ENCODE measurements at places on chromosomes 3 and 15. TPM values are rescaled to one million over a fixed set of nuclear protein-coding genes. Genes with fewer than 3 reads are reported as not detected.

The CEMIP gene
- not detected for total RNA-seq

The GNAT1 gene
- not detected for total RNA-seq

The NR2E3 gene
- not detected for total RNA-seq

The GOLGA8M gene
- total RNA-seq: 0.12 TPM

The LDHAL6B gene
- not detected for total RNA-seq

The FAM3D gene
- not detected for total RNA-seq

The CCDC9B gene
- total RNA-seq: 2.2 TPM

The CPLX3 gene
- total RNA-seq: not detected

The CAMKV gene
- total RNA-seq: 0.86 TPM

GRCh38 chr3:106814231-106814630 is 563.0 kb upstream of the CCDC54 start:
- DNase-seq: no peak

DNA sequence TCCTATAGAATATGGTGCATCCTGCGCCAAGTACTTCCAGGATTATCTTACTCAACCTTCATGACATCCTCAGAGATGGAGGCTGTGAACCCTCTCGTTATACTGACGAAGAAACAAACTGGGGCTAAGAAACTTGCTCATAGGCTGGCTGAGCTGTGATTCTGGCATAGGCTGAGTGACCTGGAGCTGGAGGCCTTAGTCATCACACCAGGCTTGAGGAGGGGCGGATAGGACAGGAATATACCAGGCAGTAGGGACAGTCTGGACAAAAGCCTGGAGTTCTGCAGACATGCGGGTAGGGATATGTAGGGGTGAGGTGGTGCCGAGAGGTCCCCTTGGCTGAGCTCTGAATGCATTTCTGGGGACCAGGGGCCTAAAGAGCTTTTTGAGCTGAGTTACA is 18.1 kb downstream of the HEMK1 start:
- DNase-seq: peak; percentile 27

- DNase-seq: no peak
Observed at GRCh38 chr15:27796405-27797320, 302.5 kb downstream of the OCA2 start.

GRCh38 chr3:72560846-72561675 is 287.2 kb downstream of the SHQ1 start:
- DNase-seq: no peak

GRCh38 chr3:85560088-85560785 is 601.4 kb downstream of the CADM2 start:
- DNase-seq: no peak

GRCh38 chr3:13235897-13236296 is 162.7 kb upstream of the IQSEC1 start:
- no peak for DNase-seq

DNA sequence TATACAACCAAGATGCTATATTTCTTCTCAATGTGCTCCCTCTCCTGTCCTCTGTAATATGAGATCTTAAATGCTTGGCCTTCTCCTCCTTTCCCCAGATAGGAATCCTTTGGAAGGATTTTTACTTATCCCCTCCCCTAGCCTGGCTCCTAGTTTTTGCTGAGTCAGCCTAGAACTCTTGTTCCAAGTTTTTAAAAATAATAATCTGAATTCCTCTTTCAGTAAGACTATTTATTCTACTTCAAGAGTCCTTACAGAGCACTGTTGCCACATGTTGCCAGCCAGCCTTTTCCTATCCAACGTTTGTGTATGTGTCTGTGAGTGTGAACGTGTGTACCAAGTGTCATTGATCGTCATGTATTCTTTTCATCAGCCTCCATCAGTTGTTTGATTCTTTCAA is 11.0 kb upstream of the KCNMB2 start:
- DNase-seq: no peak

DNA sequence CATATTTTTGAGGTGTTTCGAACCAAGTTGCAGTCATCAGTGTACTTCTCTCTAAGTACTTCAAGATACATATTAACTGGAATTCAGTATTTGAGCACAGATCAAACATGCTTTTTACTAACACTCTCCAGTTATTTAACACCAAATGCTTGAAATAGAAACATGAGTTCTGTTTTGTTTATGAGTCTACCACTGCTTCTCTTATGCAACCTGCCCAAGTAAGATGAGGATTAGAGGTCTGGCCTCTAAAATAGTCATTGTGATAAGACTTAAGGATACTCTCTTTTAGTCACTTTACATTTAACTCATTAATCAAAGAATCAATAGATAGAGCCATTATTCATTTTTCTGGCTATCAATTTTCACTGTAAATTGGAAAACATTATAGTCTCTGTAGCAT is 156.2 kb upstream of the THRB start:
- no peak for DNase-seq

DNA sequence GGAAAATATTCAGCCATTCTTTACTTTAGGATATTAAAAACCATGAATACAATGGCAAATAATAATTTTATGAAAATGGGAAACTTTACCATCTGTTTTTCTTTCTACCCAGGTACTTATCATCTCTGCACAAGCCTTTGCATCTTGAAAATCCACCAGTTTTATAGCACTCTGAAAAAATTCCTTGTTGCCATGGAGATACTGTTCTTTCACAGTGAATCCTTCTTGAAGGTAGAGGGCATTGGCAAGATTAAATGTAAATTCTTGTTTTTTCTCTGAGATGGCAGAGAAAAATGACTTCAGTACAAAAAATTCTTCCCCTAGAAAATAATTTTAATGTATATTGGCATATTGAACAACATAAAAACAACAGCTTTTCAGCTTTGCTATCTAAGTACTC is 6.9 kb downstream of the SERPINI2 start:
- DNase-seq: no peak

DNA sequence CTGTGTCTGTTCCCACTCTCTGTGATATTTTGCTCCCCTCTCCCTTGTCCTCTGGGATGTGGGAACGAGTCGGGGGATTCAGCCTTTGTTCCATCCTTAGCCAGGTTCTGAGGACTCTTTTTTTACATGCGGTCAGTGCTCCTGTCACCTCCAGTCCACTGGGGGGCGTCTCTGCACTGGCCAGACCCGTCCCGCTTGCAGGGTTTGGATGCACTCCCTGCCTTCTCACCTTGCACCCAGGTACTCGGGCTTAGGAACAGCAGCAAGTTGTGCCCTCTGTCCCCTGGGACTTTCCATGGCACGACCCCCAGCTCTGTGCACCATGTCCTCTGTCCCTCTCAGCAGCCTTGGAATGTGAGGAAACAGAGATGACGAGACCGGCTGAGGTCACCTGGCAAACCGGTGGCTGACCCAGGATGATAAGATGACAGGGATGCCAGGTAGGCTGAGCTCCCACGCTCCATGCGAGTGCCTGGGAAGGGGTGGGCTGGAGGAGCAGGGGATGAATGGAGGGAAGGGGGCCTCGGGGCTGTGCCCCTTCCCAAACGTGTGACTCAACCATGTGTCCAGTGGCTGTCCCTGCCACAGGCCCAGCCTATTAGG is 27.3 kb upstream of the FGD5 start:
- DNase-seq: peak; percentile 79

- DNase-seq: no peak
Observed at GRCh38 chr15:38436993-38437392, 16.9 kb upstream of the FAM98B start.

GRCh38 chr3:44106756-44107155 is 134.9 kb upstream of the TOPAZ1 start:
- no peak for DNase-seq

- no peak for DNase-seq
Observed at GRCh38 chr3:157083824-157084223, 76.1 kb downstream of the CCNL1 start.

- DNase-seq: no peak
Observed at GRCh38 chr3:36923523-36923943, 21.3 kb downstream of the TRANK1 start.

DNA sequence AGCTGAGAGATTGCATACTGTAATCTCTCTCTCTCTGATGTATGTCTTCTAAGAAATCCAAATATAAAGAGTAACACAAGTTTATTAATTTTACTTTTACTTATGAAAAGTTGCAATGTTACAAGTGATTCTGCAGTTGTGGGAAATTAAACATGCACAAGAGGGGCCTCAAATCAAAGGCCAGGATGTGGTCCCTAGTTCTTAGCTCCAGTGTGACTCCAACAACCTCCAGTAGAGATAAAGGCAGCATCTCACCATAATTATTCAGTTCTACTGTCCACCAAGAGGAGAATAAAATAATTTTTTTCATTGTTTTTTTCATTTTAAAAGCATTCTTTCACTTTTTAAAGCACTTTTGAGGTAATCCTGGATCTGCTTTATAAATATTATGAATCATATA is 223.3 kb downstream of the RAP2B start:
- DNase-seq: no peak

DNA sequence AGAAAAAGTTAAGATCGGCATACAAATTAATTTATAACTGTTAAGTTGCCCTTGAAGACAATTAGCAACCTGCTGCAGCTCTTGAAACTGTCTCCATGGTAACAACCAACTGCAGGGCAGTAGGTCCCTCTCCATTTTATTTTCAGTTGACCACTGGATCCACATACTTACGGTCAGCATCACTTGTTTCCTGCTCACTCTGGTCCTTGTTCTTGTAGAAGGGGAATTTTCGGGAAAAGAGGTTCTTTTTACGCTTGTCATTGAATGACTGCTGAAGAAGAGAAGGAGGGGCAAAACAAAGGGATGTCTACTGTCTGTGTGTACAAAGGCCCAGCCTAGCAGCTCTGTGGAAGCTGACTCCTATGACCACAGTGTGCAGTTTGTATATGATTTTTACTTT is 46.8 kb upstream of the MELTF start:
- DNase-seq: no peak

- no peak for DNase-seq
Observed at GRCh38 chr15:48333540-48333939, 2.3 kb downstream of the DUT start.

DNA sequence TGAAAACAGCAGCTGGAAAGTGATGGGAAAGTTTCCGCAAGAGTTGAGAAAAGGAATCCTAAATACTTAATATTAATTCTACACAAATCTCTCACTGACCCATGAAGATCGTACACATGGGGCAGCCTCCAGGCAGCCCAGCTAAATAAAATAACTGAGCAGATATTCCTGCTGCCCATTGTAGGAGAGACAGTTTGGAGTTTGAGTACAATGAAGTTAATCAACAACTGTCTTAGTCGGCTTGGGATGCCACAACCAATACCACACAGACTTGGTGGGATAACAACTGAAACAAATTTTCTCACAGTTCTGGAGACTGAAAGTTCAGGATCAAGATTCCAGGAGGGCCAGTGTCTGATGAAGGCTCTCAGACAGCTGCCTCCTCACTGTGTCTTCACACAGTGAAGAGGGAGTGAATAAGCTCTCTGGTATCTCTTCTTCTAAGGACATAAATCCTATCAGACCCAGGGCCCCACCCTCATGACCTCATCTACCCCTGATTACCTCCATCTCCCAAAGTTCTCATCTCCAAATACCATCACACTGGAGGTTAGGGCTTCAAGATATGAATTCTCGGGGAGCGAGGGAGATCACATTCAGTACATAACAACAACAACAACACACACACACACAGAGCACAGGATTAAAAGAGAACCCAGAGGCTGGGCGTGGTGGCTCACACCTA is 9.7 kb downstream of the TRPM7 start:
- no peak for DNase-seq

- DNase-seq: no peak
Observed at GRCh38 chr15:63473749-63473998, 30.7 kb upstream of the USP3 start.

GRCh38 chr3:116114586-116114985 is 330.7 kb downstream of the LSAMP start:
- no peak for DNase-seq

DNA sequence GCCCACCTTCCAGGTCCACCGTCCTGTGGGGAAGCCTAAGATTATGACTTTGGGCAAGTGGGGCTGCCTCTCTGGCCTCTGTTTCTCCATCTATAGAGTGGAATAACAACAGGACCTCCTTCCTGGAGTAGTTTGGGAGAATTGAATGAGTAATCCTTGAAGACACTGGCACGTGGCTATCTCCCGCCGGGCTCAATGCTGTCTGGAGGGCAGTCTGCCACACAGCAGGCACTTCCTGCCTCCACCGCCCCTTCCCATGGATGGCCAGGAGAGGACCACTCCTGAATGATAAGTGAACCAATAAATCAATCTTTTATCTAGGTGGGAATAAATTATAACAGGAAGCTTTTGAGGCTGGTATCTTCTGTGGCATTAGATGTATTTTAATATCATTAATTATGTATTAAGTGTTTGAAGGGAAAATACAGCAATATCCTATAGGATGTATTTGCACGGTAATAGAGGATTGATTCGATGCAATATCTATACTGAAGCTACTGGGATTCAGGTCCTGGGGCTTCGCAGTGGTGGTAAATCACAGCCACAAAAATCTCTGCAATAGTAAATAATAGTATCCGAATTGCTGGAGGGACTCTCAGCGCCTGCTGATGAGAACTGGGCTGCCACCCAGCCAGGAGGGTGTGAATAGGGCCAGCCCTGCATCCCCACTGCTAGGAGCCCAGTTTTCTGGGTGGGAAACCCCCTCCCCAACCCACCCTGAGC is 15.9 kb downstream of the MEGF11 start:
- no peak for DNase-seq

DNA sequence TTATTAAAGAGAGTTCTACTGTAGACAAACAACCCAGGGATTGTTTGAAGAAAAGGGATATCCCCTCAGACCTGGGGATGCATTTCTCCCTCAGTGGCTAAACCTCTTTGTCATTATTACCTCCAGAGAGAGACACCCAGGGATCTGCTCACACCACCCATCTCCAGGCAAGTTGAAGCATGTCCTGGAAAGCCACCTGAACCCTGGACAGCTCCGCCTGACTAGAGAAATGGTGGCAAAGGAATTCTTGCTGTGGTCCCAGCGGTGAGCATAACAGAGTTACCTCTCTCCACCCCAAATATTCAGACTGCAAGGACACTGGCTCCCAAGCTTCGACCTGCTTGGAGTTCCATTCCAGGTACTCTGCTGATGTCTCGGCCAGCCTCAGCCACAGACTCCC is 320.2 kb downstream of the RORA start:
- no peak for DNase-seq

DNA sequence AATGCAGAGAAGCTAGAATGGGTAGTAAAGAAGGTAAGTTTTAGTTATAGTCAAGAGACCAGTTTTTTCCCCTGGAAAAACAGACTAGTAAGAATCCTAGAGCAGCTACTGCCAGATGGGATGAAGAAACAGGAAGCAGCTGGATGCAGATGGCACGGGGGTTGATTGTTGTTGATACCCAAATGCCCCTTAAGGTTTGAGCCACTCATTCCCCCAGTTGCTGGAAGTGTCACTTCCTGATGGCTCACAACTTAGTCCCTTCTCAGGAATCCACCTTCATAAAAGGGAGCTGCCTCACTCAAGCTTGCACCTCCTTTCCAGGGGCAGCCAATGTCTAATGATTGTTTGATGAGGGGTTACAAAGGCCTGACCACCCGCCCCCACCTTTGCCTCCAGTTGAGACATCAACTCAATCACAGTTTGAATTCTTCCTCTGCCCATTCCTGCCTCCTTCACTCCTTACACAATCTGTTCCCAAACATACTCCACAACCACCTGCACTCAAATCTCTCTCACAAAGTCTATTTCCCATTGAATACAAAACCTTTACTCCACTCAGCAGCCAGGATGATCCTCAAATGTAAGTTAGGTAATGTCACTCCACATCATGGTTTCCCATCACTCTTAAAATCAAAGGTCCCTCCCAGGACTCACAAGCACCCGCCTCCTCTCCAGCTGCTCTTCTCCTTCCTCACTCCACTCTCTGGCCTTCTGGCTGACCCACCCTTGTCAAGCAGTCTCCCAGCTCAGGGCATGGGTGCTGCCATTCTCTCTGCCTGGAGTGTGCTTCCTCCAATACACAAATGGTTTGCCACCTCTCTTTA is 450.1 kb upstream of the THBS1 start:
- DNase-seq: no peak

Data from activated naive CD4-positive, alpha-beta T cell treated with anti-CD3 and anti-CD28 coated beads for 36 hours (primary cell).